ENCODE measurements at places on chromosomes 2 and 18. TPM values are rescaled to one million over a fixed set of nuclear protein-coding genes. Genes with fewer than 3 reads are reported as not detected.

UGT1A5 gene
- total RNA-seq: not detected

DPP4 gene
- 7.5 TPM for total RNA-seq

PAX8 gene
- total RNA-seq: 2.3 TPM

C2orf15 gene
- total RNA-seq: not detected

EHD3 gene
- 2.3 TPM for total RNA-seq

LGALSL gene
- 1.3 TPM for total RNA-seq

CAPN14 gene
- not detected for total RNA-seq

ARHGAP15 gene
- total RNA-seq: not detected

TMEM163 gene
- 16.2 TPM for total RNA-seq

EGR4 gene
- total RNA-seq: not detected

SLC8A1 gene
- 0.66 TPM for total RNA-seq

DNA sequence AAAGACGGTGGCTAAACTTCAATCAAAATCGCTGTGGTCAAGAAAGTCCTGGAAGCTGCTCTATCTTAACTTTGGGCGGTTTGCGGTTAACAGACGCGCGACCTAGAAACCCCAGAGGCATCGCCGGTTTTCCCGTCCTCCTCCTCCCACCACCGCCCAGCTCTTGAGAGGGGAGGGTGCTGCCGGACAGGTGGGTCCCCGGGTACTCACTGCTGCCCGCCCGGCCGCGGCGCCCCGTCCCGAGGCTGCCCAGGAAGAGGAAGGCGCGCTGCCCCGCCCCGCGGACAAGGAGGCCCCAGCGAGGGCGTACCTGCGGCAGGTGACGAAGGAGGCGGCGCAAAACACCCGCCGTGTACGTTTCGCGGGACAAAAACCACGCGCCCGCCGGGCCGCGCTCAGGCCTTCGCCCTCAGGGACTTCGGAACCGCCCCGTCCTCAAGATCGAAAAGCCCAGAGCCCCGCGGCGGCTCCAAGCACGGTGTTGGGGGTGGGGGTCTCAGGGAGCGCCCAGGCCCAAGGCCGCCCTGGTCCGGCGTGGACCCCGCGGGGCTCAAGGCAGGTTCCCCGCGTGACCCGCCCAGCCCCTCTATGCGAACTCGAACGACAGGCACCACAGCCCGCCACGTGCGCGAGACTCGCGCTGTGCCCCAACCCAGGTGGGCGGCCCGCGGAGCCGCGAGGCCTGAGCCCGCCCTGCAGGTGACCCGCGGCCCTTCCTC, at the start of gene SH3YL1:
Gene SH3YL1, minus strand, starts transcription at position 259 of the 719 bp plus-strand sequence. Its CDS starts 48 bp downstream, at position 211.
- H3K27me3 ChIP-seq: no peaks in the 10 kb centered on the region
- peak; percentile 90 for DNase-seq
- peak within 1 kb of the TSS; percentile 55 for H3K4me3 ChIP-seq
- H3K36me3 ChIP-seq: no peaks in the 10 kb centered on the region
- peak within 1 kb of the TSS; percentile 96 for H3K27ac ChIP-seq

DNA sequence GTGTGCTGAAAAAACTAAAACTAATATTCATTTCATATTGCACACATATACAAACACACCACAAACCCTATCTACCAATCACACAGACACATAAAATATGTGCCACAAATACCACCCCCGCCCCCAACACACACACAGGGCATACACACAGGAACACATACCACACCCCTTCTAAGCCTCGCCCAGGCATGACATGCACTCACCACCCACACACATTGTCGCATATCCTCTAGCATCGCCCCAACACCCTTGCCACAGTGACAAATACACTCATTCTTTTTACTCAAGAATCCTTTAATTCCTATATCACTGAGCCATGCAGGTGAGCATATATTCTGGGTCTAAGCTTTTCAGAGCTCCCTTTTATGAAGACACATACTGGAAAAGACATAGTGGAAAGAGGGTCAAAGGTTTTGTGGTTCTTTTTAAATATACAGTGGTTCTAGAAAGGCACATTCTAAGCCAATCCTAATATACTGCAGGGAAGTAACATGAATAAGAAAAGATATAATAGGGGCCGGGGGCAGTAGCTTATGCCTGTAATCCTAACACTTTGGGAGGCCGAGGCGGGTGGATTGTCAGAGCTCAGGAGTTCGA, 24.5 kb upstream of the LCLAT1 start:
- H3K4me3 ChIP-seq: no peak overlapping the region
- H3K27ac ChIP-seq: no peak overlapping the region
- no peak for DNase-seq

GRCh38 chr18:35525795-35526494, 28.2 kb upstream of the INO80C start:
- peaks cover 7% of the 10 kb centered on the region for H3K4me1 ChIP-seq
- DNase-seq: no peak

DNA sequence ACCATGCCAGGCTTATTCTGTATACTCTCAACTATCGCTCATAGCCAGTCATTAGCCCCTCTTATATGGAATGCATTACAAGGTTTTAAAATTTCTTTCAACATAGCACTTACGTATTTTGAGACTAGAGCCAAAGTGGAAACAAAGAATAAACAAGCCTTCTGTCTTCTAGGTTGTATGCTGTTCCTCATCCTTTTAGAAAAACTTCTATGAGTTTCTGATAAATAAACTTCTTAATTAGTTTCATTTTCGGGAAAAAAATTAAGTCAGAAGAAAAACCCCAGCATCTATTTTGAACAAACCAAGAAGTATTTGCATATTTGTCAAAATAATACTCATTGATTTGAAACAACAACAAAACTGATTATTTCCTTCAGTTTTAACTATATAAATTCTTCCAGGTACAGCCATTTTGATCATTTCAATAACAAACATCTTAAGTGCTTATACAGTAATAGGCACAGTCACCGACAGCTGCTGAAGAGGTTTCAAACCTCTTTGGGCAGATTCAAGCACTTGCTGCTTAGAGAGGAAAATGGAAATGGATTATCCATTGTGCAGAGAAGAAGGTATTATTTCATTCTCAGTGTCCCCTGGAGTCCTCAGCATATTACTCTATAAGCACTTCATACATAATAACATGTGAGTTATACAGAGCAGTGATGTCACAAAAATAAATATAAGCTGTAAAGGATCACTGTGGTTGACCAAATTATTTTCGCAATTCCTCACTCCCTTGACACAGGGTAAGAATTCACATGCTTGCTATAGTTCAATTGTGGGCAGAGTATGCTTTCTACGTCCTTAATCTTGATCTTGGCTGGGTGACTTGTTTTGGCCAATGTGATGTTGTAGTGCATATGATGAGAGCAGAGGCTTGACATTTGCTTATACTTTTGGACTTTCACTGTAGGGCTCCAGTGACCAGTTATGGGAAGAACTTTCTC, 833.8 kb downstream of the TRIB2 start:
- H3K27ac ChIP-seq: no peak overlapping the region
- no peak overlapping the region for H3K4me3 ChIP-seq
- no peak for DNase-seq
- no peaks in the 10 kb centered on the region for H3K36me3 ChIP-seq
- H3K27me3 ChIP-seq: no peaks in the 10 kb centered on the region

- H3K4me1 ChIP-seq: peaks cover 8% of the 10 kb centered on the region
- H3K4me3 ChIP-seq: no peak overlapping the region
- DNase-seq: no peak
- no peaks in the 10 kb centered on the region for H3K36me3 ChIP-seq
Measured at GRCh38 chr2:19861813-19862212, 40.0 kb downstream of the TTC32 start.

GRCh38 chr2:170386554-170386953, 208.6 kb downstream of the MYO3B start:
- no peak for DNase-seq
- no peak overlapping the region for H3K4me3 ChIP-seq
- no peaks in the 10 kb centered on the region for H3K27me3 ChIP-seq
- no peaks in the 10 kb centered on the region for H3K36me3 ChIP-seq
- H3K4me1 ChIP-seq: no peaks in the 10 kb centered on the region

DNA sequence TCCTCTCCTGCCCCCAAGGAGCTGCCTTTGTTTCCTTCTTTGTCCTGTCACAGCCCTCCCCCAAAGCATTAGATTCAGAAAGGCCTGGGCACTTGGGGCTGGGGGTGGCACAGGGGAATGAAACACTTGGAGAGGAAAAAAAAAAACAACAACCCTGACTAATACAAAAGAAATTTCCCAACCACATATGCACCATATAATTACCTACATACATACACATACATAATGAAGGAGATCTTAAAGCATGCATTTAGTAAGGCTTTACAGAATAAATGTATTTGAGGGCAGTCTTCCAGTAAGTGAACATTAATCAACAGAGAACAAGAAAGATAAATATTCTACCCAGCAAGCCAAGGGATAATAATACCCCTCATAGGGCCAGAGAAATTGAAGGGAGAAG, 70.0 kb upstream of the PPP1CB start:
- H3K4me3 ChIP-seq: no peak overlapping the region
- no peak for DNase-seq
- H3K36me3 ChIP-seq: no peaks in the 10 kb centered on the region

DNA sequence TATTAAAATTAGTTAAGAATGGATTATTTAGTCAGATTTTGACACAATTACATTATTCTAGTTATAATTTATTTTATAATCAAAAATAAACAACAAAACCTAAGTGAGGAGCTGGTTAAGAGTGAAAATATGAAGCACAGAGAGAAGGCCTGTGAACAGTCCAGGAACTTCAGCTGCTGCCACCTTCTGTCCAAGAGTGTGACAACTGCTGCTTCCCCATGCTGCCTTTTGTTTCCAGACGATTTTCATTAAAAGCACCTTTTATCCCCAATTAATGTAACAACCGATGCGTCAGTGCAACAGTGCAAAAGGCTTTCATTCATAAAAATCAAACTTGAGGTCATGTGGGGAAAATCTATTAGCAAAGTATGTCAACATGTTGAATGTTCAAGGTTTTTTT, 363.6 kb downstream of the CTNNA2 start:
- H3K36me3 ChIP-seq: no peaks in the 10 kb centered on the region
- peak; percentile 27 for DNase-seq
- H3K27me3 ChIP-seq: no peaks in the 10 kb centered on the region
- H3K27ac ChIP-seq: no peak overlapping the region

- no peak overlapping the region for H3K27ac ChIP-seq
- DNase-seq: no peak
- no peaks in the 10 kb centered on the region for H3K36me3 ChIP-seq
- H3K4me3 ChIP-seq: no peak overlapping the region
Measured at GRCh38 chr2:207632575-207633493, 7.6 kb upstream of the METTL21A start.

GRCh38 chr2:16165518-16166326, 225.4 kb downstream of the MYCN start:
- no peak overlapping the region for H3K27ac ChIP-seq
- no peaks in the 10 kb centered on the region for H3K4me1 ChIP-seq
- no peaks in the 10 kb centered on the region for H3K36me3 ChIP-seq
- H3K27me3 ChIP-seq: no peaks in the 10 kb centered on the region

DNA sequence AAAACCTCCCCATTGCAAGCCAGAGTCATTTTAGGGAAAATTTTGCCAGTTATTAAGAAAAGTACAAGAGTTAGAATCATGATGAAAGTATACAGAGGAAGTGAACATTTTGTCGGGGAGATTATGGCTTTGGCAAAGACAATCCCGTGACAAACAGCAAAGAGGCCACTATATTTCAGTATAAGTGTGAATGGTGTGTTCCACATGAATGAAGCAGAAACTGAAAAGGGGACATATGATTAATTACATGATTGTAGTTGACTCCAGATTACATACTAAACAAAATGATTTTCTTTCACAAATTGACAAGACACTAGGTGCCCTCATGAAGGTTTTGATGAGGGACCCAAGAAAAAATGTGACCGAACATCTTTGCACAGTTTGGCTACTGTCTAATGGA, 42.0 kb downstream of the SP140 start:
- no peak overlapping the region for H3K27ac ChIP-seq
- H3K27me3 ChIP-seq: no peaks in the 10 kb centered on the region
- no peak for DNase-seq
- no peaks in the 10 kb centered on the region for H3K4me1 ChIP-seq
- H3K4me3 ChIP-seq: no peak overlapping the region
- H3K36me3 ChIP-seq: no peaks in the 10 kb centered on the region

GRCh38 chr2:14223576-14223975, 408.9 kb upstream of the LRATD1 start:
- H3K27ac ChIP-seq: no peak overlapping the region
- DNase-seq: no peak
- no peaks in the 10 kb centered on the region for H3K36me3 ChIP-seq
- H3K4me1 ChIP-seq: no peaks in the 10 kb centered on the region
- H3K27me3 ChIP-seq: no peaks in the 10 kb centered on the region

Data from body of pancreas (tissue), 4 donors.